Kidney (tissue), 22 donors: ENCODE measurements at places on chromosomes 3 and 15. TPM values are rescaled to one million over a fixed set of nuclear protein-coding genes. Genes with fewer than 3 reads are reported as not detected.
A peak's percentile ranks its signal among the peaks of the same experiment; 100 is the strongest.

ISG20 gene
- 7.3 TPM for polyA plus RNA-seq

MBNL1 gene
- polyA plus RNA-seq: 22.0 TPM

CYP1A2 gene
- not detected for polyA plus RNA-seq

LRRC2 gene
- 3.4 TPM for polyA plus RNA-seq

DNA sequence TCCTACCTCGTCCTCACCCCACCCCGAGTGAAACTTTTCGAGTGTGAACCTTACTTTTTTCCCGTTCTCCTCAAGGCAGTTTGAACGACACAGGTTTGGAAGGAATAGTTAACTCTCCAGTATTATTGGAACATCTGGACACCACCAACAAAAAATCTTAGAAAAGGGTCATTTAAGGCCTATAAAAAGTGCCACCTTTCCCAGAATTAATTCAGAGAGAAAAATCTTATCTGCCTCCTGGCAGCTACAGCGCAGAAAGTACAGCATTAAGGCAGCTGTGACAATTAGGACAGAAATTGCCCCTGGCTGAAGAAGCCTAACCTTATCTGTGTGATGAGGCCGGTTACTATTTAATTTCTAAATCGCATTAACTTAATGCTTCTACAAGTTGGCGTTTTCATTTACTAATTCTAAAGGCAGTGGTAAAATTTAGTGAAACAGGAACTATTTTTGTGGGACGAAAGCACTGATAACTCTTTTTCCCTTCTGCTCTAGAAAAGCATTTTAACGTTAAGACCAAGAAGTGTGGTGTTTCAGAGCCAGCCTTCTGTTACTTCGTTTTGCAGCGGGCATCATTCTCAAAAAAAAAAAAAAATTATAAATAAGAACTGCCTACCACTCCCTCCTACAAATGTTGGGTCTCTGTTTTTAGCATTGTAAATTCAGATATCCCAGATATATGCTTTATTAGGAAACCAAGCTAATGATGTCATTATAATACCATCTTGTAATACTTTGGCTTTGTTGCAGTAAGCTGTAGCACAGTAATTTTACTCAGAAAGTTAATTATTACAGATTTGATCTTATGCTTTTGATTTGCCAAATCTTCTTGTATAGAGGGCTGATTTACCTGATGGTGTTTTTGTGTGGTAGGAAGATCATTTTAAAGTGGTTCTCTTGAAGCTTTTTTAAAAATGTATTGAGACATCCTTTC, 1.4 kb downstream of the ATP11B start:
- no peak for DNase-seq

GRCh38 chr3:30764891-30765290, 129.6 kb downstream of the GADL1 start:
- DNase-seq: no peak

- DNase-seq: peak; percentile 85
Measured at GRCh38 chr15:92097474-92098178, 244.1 kb downstream of the SLCO3A1 start.

DNA sequence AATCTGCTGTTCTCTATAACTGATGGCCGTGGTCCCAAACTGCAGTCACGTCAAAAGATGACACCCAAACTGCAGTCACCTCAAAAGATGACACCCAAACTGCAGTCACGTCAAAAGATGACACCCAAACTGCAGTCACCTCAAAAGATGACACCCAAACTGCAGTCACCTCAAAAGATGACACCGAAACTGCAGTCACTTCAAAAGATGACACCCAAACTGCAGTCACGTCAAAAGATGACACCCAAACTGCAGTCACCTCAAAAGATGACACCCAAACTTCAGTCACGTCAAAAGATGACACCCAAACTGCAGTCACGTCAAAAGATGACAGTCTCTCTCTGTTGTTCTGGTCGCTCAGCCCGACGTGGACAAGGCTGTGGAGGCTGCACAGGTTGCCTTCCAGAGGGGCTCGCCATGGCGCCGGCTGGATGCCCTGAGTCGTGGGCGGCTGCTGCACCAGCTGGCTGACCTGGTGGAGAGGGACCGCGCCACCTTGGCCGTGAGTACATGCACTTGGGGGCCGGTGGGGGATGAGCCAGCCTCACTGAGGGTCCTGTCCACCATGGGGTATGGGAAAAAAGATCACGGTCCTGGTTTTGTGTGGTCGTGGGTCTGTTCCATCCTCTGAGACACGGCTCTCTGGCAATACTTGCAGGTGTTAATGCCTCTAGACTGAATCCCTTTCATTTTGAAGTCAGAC, 7.7 kb downstream of the ALDH1A3 start:
- DNase-seq: peak; percentile 36

- DNase-seq: no peak
Measured at GRCh38 chr15:62658498-62658897, 384.0 kb upstream of the TPM1 start.

DNA sequence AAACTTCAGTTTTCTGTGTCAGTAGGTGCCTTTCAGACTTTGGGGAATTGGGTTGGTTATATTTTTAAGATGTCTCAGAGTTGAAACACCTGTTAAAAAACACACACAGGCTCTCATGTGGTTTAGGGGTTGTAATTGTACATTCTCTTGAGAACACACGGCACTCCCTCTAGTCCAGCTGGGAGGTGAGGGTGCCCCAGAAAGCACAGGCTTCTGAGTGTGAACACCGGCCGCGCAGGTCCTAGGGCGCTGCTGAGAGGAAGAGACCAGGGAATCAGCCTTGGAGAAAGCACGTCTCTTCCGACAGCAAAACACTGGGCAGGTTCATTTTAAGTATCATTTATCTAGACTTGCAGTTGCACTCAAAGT, 68.0 kb upstream of the RPL35A start:
- DNase-seq: no peak

DNA sequence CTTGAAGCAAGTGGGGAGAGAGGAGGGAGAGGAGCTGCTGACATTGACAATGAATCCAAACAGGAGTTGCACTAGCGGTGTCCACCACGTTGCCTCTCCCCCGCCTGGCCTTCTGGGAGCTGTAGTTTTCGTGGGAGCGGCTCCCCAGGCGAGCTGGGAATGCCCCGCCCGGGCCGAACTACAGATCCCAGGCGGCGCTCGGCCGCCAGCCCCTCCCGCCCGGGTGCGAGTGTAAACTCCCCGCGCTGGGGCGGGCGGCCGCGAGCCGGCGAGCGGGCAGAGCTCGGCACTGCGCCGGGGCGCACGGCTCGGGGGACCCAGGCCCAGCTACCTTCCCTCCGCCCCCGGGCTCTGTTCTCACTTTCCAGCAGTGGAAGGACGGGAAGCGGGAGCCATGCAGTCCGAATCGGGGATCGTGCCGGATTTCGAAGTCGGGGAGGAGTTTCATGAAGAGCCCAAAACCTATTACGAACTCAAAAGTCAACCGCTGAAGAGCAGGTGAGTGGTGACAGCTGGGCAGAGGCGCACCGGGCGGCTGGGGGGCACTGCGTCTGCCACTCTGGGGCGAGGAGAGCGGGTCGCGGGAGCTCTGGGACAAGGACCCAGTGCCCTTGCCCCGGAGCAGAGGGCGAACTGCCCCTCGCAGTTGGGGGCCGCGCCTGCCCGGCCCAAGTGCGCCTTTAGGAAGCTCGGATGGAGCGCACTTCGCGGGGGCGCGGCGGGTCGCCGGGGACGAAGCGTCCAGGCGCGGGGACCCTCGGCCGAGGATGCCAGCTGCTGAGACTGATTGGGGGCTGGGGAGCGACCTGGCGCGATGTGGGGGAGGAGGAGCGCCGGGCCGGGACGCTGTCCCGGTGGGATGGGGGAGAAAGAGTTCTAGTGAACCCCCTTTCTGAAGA, at the start of gene MITF:
Gene MITF, plus strand, starts transcription at position 261 of the 899 bp plus-strand sequence. Its CDS starts 134 bp downstream, at position 395.
- peak; percentile 97 for DNase-seq

DNA sequence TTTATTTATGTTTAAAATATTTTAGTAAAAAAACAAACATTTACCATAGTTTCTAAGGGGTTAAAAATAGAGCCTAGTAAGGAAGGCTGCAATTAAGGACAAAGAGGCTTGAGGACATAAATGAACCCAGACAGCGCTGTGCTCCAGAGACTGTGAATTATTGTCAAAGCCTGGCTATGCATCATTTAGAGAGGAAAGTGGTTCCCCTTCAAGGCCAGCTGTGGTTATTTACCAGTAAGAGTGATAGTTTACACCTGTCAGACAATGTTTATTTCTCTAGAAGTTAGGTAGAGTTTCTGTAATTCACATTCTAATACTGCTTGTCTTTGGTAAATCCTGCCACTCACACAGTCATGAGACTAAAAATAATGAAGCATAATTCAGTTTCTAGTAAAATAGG, 32.4 kb upstream of the PIK3R4 start:
- no peak for DNase-seq

DNA sequence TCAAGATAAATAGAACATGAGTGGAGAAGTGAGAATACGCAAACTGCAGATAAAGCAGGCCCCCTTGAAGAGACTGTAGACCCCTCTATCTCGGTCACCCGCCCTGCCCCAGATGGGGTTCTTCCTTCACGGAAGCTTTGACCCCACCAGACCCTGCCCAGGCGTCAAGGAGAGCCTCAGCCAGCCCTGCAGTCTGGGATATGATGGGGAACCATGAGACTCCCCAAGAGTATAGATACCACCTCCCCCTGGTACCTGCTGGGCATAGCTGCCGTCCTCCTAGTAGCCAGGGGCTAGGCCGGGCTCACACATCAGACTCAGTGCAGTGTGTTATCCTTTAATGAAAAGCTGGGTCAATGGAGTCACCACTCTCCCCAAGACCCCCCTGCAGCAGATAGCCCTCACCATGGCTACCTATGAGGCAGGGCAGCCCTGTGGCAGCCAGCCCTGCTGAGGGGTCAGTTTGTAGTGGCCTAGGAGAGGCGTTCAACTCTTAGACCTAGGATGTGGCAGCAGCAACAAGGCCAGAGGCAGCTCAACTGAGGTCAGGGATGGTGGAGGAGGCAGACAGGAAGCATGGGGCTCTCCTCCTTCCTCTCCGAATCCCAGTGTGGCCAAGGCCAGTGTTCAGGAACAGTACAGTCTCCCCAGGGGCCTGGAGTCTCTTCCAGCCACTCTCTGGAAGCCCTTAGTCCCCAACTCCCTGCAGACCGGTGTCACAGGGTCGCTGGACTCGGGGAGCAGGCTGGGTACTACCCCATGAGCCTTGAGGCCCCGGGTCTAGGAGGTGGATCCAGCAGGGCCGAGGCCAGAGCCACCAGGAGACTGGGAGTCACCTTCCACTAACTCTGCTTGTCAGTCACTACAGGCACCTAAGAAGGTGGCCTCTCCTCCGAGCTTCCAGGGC, 26.1 kb downstream of the PLXNB1 start:
- DNase-seq: no peak

DNA sequence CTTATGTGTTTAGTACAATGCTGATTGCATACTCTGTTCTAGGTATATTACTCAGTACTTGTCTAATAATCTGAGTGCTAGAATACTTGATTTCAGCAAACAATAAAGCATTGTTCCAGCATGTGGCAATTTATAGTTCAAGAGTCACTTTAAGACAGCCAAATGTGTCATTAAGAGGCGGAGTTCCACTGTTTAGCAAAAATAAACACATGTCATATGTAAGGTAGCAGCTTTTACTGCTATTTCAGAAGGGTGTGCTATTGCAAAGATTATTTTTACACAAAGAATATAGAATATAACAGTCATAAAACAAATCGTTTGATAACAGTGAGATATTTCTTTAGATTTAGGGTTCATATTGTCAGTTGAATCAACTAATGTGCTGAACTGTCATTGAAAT, 358.7 kb downstream of the TUSC7 start:
- DNase-seq: no peak

DNA sequence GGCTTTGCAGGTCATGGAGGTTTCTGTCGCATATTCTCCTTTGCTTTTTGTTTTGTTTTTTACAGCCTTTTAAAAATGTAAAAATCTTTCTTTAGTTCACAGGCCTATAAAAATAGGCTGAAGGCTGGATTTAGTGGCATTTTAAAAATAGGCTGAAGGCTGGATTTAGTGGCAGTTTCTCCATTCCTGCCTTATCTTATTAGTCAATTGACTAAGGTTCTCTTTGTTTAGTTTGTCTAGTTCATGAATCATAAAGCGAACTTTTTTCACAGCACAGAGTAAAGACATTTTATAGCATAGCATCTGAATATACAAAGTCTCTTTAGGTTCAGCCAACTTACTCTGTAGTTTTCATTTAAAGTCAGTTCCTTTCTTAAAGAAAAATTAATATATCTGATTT, 31.4 kb downstream of the AP4E1 start:
- DNase-seq: no peak

- no peak for DNase-seq
Measured at GRCh38 chr15:78404125-78404524, 33.9 kb upstream of the IREB2 start.

DNA sequence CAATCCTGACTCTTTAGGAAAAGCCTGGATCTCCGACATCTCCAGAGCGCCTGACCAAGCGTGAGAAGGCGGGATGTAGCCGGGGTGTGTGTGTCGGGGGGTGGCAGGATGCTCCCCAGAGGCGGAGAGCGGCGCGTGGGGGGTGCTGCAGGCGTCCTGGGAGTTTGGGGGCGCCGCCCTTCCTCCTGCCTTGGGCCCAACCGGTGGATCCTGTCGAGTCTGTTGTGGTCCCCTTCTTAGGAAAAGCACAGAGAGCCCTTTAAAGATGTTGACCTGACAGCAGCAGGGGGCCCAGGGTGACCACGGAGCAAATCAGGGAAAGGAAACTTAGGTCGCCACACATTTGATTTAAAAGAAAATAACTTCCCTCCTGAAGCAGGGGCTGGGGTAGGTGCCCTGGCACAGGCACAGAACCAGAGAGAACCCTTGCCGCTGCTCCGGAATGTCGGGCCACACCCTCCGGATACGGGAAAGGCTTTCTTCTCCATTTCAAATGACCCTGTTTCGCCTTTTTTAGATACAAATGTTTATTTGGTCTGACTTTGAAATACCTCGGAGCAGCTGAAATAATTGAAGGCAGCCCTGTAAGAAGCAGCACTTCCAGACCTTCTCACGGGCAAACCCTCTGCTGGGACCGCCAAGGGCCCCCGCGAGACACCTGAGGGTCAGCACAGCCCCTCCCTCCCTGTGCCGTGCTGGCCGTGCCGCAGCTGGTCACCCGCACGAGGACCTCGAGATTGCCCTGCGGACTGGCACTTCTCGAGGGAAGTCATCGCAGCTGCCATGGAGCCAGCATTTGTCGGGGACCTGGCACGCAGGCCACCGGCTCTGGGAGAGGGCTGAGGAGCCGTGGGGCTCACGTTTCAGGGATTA, 102.9 kb upstream of the KLF13 start:
- DNase-seq: no peak

DNA sequence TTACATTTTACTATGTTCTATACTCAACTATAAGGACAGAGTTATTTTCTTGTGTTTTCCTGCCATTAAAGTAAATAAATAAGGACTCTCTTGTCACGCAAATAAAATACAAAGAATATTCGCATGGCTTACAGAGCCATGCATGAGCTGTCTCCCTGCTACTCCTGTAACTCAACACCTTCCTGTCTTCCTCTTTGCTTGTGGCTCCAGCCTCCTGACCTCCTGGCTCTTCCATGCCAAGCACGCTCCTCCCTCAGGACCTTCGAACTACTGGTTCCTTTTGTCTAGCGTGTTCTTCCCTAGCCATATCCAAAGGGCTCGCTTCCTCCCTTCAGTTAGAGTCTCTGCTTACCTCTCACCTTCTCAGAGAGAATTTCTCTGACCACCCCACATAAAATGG, 124.3 kb upstream of the TMC3 start:
- no peak for DNase-seq

GRCh38 chr15:40441565-40442531, 1.1 kb downstream of the BAHD1 start:
- peak; percentile 57 for DNase-seq

GRCh38 chr3:5390221-5390620, 202.7 kb downstream of the EDEM1 start:
- DNase-seq: no peak
